GM20000 (cell line): ENCODE measurements at places on chromosomes 5 and 9.

DNA sequence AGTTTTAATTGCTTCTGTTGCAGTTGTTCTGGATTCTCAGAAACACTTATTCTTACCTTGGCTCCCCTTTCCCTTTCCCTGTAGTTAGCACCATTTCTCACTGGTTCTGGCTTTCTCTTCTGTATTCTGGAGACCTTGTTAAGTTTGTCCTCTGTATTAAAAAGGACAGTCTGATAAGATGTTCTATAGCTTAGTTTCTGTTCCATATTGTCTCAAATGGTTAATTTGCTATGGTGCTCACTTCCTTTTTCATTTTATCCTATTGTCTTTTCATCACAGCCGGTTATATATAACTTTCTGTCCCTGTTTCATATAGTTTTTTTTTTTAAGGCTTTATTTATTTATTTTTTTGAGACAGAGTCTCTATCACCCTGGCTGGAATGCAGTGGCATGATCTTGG, 41.4 kb upstream of the KIAA1958 start:
- peak; percentile 10 for DNase-seq

DNA sequence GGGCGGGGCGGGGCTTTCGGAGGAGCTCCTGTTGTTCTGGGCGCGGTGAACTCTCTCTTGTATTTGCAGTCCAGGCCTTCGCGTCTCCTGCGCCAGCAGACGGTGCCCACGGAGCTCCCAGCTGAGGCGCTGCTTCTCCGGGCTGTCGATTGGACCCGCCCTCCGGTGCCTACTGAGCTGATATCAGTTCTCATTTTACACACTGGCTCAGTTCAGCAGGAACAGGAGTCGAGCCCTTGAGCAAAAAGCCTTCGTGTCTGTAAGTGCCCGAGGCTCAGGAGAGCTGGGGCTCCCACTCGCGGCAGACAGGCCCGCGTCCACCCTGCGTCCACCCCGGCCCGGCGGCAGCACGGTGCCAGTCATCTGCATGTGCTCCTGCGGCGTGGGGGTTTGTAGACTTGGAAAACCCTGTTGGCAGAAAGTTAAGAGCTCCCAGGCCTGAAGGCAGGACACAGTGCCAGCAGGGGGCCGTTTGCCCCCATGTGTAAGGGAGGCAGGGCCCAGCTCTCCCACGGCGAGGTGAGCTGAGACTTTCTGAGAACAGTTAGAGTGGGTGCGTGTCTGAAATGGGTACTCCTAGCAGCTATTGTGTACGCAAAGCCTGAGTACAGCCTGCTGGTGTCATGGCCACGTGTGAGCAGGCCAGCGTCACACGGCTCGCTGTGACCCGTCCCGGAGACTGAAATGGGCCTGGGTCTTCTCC, 231.5 kb downstream of the FANCC start:
- DNase-seq, result no peak

GRCh38 chr5:178389026-178389729, 156.6 kb upstream of the PHYKPL start:
- no peak for DNase-seq

- peak; percentile 6 for DNase-seq
Measured at GRCh38 chr5:159178978-159179377, 30.4 kb downstream of the RNF145 start.

DNA sequence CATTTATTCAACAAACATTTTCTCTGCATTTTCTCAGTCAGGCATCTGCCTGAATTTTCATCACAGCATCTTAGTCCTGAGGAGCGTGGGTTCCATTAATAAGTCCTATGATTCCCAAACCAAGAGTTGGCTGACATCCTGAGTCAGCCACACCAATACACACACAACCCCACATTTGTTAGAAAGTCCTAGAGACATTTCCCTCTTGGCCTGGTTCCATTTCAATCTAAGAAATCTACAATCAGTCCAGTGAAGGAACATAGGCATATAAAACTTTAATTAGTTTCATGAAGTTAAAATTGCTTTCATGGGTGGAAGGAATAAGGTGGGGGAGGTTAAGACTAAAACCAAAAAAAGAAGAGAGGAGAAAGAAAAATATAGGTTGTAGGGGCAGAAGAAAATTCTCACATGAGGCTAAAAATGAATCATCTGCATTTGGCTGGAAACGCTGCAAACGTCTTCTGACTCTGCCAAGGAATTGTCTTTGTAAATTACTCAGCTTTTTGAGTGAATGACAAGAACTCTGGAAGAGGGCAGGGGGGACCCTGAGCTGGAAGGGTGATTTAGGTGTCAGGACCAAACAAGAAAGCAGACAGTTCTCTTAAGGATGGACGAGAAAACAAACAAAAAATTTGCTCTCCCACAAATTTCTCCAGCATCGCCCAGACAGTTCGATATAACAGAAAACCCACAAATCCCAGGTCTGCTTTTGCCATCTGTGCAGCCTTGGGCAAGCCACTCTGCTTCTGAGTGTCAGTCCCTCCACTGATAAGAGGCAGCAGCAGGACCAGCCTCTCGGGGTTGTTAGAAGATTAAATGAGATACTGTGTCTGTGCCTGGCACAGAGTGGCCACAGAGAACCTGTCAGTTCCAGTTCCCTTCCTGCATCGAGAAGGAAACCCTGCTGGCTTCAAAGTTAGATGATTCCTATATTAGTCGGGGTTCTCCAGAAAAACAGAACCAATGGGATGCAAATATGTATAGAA, 289.7 kb downstream of the CDK5RAP2 start:
- DNase-seq, result no peak

DNA sequence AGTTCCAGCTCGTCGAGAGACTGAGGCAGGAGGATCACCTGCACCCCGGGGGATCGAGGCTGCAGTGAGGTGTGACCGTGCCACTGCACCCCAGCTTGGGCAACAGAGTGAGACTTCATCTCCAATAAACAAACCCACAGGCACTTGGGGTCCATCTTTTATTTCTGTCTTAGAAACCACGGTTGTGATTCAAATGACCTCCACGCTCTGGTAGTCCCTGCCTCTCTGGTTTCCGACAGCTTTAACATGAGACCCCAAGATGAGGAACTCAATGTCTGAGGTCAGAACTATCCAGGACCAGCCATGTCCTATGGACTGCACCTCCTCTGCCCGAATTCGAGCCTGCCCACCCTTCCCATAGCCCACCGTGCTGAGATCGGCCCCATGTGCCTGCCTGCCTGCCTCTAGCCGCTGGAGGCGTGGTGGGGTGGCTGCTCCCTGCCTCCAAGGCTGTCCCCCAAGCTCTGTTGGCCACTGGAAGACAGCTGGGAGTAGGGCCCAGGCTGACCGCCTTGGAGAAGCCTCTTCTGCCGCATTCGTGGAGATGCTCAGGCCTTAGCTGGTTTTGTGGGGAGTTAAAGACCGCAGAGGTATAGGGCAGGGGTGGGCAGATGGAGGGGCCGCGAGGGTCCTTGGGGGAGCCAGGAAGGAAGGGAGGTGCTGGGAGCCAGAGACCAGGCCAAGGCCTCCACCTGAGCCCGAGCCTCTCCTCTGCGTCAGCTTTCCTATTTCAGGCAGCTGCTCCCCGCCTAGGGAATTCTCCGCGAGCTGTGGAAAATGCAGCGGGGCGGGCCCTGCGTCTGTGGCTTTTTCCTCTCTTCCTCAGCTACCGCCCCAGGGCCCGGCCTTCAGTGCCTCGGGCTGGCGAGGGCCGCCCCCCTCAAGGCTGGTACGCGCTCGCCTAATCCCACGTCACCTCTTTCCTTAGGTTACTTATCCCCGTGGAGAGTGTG, 6.9 kb upstream of the WDR5 start:
- no peak for DNase-seq

- DNase-seq, result no peak
Measured at GRCh38 chr9:13026956-13027355, 252.1 kb downstream of the LURAP1L start.

DNA sequence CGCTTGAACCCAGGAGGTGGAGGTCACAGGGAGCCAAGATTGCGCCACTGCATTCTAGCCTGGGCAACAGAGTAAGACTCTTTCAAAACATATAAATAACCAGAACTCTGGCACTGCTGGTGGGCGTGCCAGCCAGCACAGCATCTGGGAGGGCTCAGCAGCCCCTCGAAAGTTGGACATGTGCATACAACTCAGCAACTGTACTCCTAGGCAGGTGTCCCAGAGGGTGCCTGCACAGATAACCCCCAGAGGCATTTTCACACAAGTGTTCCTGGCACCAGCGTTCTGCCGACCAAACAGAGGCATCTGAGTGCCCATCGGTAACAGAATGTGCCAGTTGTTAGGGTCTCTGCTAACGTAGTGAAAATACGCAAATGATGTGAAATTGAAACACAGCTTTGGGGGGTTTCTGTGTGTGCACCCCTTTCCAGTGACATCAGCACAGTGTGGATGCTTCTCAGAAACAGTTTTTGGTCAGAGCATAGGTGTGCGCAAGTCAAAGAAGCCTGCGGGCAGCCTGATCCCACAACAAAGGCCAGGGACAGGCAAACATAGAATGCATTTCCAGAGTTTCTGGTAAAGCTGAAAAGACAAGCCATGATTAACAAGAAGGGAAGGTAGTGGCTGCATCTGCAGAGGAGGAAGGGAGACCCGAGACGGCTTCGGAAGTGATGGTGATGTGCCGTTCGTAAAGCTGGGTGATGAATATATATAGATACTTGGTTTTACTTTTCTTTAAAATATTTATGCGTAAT, 190.2 kb downstream of the CACNA1B start:
- no peak for DNase-seq

- DNase-seq, result no peak
Measured at GRCh38 chr5:140017397-140018095, 25.6 kb downstream of the NRG2 start.

DNA sequence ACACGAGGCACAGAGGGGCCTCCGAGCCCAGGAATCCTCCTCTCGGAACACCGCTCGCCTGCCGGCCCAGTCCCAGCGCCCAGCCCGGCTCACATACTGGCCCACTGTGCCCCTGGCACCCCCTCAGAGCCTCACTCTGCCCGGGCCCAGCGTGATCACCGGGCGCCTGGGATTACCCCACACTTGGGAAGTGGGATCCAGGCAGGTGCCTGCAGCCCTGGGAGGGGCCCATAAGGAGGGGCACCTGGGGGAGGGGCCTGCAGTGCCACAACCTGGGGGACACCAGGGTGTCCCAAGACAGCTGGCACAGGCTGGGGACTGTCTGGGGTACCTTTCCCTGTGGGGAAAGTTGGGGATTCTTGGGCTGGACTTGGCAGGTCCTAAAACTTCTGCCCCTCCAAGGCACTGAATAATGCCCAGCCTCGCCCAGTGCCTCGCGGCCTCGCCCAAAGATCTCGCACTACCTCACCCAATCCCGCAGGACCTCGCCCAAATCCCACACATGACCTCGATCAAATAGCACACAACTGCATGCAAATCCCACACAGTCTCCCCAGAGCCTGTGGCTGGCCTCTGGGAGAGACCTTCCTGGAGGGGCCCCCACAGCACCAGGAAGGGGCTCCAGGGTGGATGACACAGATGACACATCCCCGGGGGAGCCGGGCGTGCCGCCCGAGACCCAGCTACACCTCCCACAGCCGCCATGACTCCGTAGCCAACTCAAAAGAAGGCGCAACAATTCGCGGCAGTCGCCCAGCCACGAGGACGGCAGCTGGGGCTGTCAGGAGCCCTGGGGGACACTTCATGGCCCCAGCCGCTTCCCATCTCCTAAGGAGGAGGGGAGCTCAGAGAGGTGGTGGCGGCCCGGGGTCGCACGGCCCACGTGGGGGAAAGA, 13.7 kb downstream of the NOTCH1 start:
- DNase-seq, result no peak

DNA sequence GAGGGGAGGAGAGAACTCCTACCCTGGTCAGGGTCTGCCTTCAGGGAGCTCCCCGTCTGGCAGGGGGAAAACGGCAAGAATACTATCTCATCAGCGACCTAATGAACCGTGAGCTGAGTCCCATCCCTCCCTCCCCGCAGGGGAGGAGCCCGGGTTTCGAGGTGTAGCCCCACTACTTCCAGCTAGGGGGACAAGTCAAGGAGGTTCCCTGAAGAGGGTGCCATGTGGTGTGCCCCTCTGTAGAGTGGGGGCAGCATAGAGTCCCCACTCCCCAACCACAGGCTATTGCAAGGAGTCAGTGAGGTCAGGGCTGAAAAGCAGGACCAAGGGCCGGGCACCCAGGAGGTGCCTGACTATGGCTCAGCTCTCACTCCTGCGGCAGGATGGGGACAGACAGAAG, 50.9 kb upstream of the RXRA start:
- no peak for DNase-seq

DNA sequence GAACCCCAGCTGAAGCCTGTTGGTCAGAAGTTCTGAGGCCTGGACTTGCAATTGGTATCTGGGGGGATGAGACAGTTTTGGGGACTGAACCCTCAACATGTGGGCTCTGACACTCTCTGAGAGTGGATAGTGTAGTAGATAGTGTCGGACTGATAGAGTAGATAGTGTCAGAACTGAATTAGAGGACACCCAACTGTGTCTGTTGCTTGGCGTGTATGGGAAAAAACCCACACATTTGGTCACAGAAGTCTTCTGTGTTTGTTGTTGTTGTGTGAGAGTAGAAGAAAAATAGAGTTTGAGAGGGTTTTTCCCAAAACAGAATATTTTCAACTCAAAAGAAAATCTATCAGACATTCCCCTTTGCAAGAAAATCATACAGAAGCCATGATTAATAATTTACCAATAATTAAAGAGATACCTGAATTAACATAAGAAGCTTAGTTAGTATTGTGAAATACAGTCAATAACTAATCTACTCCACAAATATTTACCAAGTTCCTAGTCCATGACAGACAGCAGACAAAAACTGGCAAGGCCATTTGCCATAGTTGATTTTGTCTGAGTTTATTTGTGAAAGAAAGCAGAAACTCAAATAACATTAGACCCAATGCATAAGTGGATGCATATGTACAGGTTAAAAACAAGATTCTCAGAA, 170.9 kb downstream of the CTNND2 start:
- no peak for DNase-seq

- no peak for DNase-seq
Measured at GRCh38 chr9:107539427-107540163, 50.0 kb upstream of the KLF4 start.

GRCh38 chr5:134101686-134102439, 12.6 kb upstream of the TCF7 start:
- peak; percentile 69 for DNase-seq

DNA sequence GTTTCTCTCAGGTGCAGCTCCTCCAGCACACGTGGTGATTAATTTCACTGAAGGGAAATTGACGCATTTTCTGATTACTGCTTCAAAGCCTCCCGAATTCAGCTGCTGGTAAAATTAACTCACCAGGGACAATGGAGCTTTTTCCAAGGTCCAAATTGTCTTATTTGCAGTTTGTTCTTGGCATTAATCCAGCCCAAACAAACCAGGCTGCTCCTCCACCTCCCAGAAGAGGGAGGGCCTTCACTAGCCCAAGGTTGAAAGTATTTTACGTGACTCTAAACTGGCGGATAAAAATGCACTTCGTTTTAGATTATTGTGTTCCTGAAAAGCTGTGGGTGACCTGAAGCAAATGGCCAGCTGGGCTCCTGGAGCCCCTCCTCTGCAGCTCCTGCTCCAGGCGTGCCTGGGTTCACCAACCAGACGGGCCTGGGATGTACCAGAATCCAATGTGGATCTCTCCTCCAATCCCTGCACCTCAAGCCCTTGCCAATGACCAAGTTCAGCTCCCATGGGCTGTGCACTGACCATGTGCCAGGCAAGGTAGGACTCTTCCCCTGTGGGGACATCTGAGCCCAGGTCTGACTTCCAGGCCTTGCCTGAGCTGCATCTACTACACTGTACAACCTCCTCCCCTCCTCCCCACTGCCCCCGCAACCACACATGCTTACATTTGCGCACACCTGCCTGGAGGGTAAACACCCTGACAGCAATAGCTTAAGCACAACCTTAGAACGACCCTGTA, 193.4 kb downstream of the CDK5RAP2 start:
- no peak for DNase-seq

- no peak for DNase-seq
Measured at GRCh38 chr9:119398350-119398749, 29.1 kb upstream of the BRINP1 start.
